Femur (tissue), 1 donor: ENCODE measurements at places on chromosomes 1 and 21.

DNA sequence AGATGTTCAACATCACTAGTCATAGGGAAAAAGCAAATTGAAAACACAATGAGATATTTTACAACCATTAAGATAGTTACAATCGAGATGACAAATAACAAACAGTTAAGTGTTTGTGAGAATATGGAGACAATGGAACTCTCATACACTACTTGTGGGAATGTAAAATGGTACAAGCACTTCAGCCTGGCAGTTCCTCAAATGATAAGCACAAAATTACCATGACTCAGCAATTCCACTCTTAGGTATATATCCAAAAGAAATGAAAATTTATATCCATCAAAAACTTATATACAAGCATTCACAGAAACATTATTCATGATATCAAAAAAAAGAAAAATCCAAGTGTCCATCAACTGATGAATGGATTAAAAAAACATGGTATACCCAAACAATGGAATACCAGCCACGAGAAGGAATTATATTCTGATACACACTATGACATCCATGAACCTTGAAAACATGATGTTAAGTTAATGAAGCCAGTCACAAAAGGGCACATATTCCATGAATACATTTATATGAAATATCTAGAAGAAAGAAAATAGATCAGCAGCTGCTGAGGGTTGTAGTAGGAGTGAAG is 76.4 kb downstream of the EVI5 start:
- no peak for DNase-seq

DNA sequence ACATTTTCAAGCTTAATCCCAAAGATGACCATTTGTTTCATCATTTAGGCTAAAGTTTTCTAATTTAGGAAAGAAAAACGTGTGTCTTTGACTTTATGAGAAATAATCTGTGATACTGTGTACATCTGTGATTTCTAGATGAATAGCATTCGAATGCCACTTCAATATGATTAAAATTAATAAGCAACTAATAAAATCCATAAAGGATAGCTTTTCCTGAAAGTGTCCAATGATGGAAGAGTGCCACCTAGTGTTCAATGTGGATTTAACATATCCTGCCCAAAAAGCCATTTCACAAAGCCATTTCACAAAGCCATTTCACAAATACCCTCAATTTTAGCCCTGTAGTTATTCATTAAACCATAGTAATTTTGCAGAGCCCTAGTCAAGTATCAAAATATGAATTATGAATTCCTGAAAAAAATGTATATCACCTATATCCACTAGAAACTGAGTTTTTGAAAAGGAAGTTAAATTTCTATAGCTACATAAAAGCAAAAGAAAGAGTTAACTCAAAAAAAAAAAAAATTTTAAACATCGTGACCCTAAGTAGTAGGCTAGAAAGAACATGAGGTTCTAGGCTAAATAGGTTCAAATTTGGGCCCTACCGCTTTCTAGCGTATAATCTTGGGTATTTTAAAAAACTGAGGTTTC is 19.1 kb downstream of the NME7 start:
- no peak for DNase-seq

- DNase-seq, result peak; percentile 18
Measured at GRCh38 chr21:42561762-42562650, 48.4 kb downstream of the SLC37A1 start.

DNA sequence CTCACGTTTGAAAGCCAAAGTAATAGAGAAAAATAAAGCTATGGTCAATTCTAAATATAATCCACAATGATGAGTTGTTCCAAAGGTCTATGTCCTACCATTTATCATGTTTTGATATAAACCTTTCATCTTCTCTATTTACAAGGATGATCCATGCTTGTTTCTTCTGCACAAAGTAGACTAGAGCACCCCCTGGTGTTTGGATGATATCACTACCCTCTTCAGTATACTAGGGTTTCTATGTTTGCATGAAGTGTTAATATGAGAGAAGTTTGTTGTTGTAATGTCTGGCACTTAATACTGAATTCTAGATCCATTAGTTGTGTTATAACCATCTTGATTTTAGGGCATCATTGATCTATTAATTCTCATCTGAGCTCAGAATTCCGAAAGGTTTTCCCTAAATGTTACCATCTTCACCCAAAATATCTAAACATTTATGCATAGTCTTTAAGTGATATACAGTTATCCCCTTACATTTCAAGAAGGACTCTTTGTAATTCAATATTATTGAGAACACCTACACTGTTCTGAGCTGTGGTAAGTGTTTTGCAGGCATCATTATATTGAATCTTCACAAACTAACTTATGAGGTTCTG is 21.1 kb downstream of the CLDN8 start:
- DNase-seq, result no peak

DNA sequence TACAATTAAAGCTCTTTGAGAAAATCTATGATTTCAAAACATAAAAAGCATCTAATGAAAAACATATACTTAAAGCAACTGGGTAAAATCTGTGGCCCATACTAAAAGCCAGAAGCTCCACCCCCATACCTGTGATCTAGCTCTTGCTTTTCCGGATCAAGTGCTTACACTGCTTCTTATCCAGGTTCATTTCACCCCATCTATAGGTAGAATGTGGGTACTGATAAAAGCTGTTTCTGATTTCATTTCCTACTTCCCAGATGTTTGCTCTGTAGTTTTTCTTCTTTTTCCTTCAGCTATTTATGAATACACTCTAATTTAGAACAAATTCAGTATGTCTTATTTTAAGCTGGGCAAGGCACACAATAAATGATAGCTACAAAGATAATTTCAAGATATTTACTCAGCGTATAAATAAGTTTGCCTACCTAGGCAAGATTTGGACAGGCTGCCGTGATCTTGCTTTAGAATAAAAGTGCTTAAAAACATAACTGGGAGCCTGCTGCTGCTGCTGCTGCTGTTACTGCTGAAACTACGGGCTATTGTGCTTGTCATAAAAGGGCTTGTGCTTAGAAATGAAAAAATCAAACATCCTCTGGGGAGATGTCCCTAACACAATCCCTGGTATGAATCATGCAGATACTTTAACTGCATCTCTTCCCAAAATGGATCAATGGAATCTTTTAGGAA is 2.1 kb downstream of the SIPA1L2 start:
- no peak for DNase-seq

GRCh38 chr1:209736490-209737117 is 19.2 kb upstream of the TRAF3IP3 start:
- no peak for DNase-seq

DNA sequence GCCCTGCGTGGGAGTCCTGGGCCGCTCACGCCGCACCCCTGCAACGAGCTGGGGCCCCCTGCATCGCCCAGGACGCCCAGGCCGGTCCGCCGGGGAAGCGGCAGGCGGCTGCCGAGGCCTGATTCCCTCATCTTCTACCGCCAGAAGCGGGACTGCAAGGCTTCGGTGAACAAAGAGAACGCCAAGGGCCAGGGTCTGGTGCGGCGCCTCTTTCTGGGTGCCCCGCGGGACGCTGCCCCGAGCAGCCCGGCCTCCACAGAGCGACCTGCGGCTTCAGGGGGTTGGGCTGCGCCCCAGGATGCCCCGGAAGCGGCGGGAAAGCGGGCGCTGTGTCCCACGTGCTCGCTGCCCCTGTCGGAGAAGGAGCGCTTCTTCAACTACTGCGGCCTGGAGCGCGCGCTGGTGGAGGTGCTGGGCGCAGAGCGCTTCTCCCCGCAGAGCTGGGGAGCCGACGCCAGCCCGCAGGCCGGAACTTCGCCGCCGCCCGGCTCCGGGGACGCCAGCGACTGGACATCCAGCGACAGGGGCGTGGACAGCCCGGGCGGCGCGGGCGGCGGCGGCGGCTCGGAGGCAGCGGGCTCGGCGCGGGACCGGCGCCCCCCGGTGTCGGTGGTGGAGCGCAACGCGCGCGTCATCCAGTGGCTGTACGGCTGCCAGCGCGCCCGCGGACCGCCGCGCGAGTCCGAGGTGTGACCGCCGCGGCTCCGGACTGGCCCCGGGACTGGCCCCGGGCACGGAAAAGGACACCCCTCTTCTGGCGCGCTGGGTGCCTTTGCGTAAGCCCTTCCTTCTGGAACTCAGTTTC is 2.7 kb downstream of the FAM110D start:
- peak; percentile 69 for DNase-seq

DNA sequence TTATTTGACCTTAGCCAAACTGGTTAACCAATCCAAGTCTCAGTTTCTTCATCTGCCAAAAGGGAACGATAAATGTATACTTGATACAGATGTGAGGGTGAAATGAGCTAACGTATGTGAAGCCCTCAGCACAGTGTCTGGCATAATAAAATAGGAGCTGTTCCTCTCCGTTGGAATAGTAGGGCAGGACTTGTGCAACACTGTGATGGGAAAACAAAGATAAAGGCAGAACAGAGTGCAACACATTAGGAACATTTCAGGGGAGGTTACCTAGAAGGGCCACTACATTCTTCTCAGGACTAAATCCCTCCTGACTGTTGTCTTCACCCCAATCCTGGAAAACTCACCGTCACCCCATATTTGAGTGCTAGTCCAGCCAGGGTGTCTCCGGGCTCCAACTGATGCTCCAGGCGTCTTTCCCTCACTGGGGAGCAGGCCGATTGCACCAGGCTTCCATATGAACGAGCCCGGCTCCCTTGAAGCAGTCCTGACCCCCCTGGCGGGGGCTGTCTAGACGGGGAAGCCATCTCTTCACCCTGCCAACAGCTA is 896 bp downstream of the LYSMD1 start:
- no peak for DNase-seq

DNA sequence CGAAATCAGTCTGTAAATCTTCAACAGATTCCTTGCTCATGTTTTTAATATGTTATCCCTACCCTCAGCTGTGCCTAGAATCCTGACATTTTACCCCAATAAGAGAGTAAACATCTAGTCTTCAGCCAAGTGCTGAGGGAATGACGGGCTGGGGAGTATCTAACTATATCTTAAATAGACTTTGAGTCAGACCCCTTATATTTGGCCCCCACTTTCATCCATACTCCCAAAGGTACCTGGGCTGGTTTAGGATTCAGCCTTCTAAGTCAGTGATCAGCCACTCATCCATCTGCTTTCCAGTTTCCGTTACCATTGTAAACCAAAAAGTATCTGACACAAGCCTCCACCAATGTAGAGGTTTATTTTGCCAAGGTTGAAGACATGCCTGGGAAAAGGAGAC is 36.1 kb upstream of the CNIH3 start:
- DNase-seq, result no peak

- no peak for DNase-seq
Measured at GRCh38 chr21:43743947-43744346, 25.0 kb downstream of the PDXK start.

- no peak for DNase-seq
Measured at GRCh38 chr1:204528241-204528640, 12.0 kb downstream of the MDM4 start.

DNA sequence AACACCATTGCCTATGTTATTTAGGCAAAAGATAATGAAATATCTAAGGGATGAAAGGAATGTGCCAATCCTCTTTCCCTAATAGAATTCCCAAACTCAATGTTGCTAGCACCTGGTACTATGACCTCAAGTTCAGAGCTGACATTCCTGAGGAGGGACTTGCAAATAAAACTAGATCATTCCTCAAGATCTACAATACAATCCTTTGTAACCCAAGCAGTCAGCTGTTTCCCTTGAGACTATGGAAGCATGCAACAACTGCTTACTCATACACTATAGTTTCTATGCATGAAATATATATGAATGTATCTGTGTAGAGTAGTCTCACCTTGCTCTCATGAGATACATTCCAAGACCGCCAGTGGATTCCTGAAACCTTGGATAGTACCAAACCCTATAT is 65.0 kb downstream of the ABL2 start:
- DNase-seq, result no peak

DNA sequence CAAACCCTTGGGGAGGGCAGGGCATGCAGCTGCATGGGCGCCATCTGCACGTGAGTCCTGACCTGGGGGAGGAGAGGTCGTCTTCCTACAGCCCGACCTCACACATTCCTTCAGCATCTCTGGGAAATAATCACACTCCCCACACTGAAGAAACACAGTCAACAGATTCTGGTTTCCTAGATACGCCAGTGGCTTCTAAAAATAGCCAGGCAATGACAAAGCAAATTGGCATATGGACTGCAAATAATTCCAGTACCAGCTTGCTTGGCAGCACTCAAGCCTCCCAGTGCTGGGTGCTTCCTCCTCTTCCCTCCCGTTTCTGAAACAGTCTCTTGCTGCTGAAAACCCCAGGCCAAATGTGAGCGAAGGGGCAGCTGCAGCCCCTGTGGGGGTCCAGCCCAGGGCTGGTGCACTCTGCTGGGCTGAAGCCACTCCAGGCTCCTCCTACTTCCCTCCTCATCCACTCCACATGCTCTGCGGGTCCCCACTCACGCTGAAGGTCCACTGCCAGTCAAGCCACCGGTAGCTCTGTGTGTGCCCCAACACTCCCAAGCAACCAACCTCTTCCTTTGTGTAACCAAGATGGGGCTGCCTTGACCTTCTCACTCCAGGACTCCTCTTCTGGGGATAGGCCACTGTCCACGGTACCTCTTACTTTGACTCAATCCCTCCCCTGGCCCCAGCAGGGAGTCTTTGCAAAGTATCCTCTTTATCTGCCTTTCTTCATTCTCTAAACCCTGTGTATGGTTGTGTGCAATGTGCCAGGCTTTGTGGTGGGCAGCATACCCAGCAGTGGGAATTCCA is 69.0 kb downstream of the KCND3 start:
- no peak for DNase-seq

- DNase-seq, result no peak
Measured at GRCh38 chr1:179818743-179819173, 58.8 kb downstream of the TOR1AIP2 start.

DNA sequence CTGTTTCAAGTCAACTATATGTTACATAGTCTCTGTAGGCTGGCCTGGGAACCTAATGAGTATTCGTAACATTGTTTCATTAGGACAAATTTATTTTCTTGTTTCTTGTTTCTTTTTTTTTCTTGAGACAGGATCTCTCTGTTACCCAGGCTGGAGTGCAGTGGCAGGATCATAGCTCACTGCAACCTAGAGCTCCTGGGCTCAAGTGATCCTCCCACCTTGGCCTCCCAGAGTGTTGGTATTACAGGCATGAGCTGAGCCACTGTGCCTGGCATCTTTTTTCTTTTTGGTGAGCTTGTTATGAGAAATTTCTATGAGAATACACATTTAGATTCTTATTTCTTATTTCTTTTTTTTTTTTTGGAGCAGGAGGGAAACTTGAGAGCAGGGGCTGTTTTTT is 6.8 kb downstream of the CENPS start:
- DNase-seq, result no peak

DNA sequence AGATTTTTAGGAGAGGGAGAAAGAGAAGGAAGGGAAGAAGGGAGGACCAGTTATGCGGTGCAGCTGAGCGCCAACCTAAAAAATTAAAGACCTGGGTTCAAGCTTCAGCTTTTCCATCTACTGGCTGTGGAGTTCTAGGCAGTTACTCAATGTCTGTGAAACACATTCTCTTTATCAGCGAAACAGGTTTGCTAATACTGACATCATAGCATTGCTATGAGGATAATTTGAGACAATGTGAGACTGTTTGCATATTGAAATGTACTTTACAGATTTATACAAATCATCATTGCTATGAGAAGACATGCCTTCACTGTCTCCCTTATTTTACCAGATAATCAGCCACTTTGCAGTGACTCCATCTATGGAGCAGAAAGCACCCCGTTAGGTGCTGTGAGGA is 222.9 kb upstream of the SGIP1 start:
- DNase-seq, result no peak

GRCh38 chr1:213623862-213624261 is 363.9 kb upstream of the PROX1 start:
- DNase-seq, result no peak
